NCI-H2107 (cell line): ENCODE measurements at places on chromosomes 16 and 17.

GRCh38 chr17:46738544-46738943 is 79.9 kb downstream of the WNT3 start:
- no peak for DNase-seq

DNA sequence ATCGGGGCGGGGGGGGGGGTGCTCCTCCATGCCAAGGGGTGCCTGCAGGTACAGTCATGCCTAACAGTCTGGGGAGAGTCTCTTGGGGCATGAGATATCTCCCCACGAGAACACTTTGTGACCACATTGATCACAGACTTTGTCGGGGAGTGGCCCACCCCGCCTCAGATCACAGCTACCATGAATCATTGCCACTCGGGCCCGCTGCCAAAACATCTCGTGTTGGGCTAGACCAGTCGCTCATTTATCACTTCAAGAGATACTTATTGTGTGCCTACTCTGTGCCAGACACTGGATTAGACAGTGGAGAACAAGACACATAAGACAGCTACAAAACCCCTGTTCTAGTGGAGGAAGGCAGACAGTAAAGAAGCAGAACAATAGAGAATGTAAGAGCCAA is 72.6 kb downstream of the CLEC16A start:
- DNase-seq: no peak

DNA sequence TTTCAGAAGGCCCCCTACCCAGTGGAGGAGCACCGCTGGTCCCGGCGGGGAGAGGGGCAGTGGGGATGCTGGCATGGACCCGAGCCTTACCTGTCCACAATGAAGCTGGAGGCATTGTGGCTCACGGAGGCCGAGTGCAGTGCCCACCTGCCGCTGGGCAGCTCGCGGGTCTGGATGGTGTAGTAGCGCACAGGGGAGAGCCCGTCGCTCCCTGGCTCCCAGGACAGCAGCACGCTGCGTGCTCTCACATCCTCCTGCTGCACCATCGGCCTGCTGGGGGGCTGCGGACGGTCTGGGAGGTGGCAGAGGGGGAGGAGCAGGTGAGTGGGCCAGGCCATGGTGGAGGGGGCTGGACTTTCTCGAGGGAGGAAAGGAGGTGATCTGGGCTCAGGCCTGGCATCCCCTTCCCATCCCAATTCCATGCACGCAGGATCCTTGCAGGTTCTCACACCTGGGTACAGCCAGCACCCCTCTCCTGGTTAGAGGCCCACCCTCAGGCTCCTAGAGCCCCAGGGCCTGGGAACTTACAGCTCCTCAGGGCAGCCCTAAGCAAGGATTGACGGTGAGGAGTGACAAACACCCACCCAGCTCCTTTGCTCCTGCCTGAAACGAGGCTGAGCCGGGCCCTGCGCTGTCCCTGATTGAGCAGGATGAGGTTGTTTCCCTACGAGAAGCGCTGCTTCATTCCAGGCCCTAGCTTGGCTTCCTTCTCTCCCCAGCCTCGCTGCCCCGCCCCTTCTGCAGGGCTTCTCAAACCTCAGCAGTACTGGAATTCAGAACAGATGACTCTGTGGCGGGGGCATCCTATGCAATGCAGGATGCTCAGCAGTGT is 76.2 kb upstream of the CDC42EP4 start:
- DNase-seq: no peak

- DNase-seq: no peak
These were observed 368.6 kb downstream of the SHISA9 start for GRCh38 chr16:13269905-13270528.

- no peak for DNase-seq
These were observed 46.7 kb downstream of the WDR45B start for GRCh38 chr17:82601447-82602000.

DNA sequence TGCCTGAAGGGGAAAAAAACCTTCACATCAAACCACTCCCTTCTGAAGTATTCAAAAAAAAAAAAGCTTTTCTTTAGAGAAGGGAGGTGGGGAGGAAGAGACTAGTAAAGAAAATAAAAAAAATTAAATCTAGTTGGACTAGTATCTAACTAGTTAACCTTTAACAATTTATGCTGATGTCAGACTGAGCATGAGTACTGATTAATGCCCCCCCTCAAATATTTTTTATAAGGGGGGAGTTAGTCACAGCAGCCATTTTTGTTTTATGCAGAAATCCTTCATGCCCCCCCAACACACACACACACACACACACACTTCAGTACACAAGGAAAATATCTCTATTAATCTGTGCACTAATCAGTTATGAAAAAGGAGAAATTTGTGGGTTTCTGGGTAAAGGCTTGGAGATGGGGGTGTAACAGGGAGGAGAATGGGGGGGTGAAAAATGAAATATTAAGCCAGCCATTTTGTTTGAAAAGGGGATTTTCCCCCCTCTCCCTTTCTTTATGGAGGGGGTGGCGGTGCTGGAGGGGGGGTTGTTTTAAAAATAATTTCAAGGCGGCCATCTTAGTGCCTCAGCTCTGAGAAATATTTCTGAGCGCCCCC is 4.7 kb upstream of the CHD3 start:
- DNase-seq: no peak

GRCh38 chr17:71511266-71511995 is 609.4 kb upstream of the SOX9 start:
- DNase-seq: peak; percentile 30

- DNase-seq: no peak
These were observed 10.0 kb upstream of the N4BP1 start for GRCh38 chr16:48619979-48620378.

- DNase-seq: no peak
These were observed 25.8 kb upstream of the CPNE2 start for GRCh38 chr16:57066625-57067024.

GRCh38 chr17:9151091-9151490 is 129.8 kb downstream of the NTN1 start:
- DNase-seq: no peak

GRCh38 chr17:36127911-36128310 is 24.3 kb downstream of the CCL4 start:
- no peak for DNase-seq

GRCh38 chr16:17277981-17278381 is 192.8 kb downstream of the XYLT1 start:
- no peak for DNase-seq

DNA sequence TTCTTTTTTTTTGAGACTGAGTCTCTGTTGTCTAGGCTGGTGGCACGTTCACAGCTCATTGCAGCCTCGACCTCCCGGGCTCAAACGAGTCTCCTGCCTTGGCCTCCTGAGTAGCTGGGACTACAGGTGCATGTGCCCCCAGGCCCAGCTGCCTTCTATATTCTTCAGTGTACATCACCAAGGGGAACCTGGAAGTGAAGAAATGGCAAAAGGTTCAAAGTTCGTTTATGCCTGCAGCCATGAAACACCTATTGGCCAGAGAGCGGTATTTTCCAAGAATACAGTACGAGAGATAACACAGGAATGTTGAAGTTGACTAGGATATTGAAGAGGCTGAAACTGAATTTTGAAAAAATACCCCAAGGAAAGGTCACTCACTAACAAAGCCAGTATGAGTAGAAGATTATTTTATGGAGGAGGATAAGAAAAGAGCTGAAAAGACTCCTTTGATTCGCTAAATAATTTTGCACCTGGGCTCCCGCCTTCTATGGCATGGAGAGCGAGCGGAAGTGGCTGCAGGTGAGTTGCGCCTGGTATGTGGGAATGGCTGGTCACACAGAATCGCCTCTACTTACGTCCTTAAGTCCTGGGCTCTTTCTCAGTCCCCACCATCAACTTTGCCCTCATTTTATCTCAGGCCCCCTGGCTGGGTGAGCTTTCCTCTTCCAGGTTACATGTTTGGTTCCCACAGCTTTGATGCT is 9.8 kb downstream of the ST6GALNAC1 start:
- DNase-seq: no peak
